ENCODE measurements at places on chromosomes 16 and 17.

GRCh38 chr17:29445844-29446243 lies 55.7 kb downstream of the TAOK1 start:
- no peak for DNase-seq

DNA sequence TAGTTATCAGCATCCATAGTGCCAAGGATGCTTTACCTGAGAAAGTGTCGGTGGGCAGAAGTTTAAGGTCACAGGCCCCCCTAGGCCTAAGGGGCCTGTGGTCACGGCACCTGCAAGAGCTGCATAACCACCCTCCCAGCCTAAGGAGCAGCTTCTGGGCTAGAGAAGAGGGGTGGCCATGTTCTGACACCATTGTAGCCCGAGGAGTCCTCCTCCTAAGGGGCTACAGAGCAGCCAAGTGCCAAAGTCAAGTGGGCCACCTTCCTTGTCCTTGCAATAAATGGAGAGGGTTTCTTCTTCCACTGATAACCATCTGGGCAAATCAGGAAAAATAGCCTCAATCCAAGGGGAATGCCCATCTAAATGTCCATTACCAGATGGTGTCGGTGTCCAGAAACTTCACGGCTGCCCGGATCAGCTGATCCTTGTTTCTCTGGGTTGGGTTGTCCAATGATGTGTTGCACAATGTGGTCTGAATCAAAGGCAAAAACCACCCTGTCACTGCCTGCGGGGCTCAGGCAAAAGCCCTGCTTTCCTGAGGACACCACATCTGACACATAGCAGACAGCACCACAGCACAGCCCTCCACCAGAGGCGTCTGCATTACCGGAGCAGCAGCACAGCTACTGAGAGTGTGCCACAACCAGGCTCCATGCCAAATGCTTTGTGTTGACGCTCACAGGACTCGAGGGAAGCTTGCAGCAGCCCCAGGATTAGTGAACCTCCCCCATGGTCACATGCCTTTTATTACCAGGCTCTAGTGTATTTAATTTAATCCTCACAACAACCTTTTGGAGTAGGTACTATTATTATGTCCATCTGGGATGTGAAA lies 12.8 kb downstream of the ATPAF2 start:
- DNase-seq = no peak

DNA sequence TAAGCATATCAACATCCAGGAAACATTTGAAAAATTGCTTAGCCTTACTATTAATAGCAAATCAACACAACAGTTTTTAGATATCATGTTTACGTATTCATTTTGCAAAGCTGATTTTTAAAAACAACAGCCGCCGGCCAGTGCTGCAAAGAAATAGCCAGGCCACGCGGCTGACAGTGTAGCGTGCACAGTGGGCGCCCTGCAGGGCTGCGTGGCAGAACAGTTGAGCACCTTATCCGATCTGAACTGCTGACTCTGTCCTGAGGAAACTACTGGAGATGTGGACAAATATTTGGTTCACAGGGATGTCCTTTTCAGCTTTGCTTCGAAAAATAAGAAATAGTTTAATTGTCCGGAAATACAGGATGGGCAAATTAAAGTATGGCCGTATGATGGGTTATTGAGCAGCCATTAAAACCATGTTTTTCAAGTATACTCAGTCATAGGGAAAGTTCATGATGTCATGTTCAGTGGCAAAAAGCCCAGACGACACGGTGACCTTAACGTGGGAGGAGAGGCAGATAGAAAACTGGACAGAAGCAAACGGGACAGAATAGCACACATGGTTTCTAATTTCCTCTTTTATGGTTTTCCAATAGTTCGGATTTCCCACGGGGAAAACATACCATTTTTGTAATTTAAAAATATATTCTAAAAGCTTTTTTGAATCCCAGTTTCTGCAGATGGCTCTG lies 52.4 kb upstream of the ENDOV start:
- DNase-seq = no peak

- no peak for DNase-seq
Observed at GRCh38 chr16:55660828-55661227, 5.0 kb downstream of the SLC6A2 start.

GRCh38 chr16:2229091-2229490 lies 5.7 kb downstream of the E4F1 start:
- no peak for DNase-seq

Measured in germinal center (tissue), 1 donor.